Testis (tissue), 5 donors: ENCODE measurements at places on chromosomes 13 and 19.

- peak; percentile 79 for DNase-seq
Measured at GRCh38 chr19:1248786-1249297, 459 bp downstream of the MIDN start.

DNA sequence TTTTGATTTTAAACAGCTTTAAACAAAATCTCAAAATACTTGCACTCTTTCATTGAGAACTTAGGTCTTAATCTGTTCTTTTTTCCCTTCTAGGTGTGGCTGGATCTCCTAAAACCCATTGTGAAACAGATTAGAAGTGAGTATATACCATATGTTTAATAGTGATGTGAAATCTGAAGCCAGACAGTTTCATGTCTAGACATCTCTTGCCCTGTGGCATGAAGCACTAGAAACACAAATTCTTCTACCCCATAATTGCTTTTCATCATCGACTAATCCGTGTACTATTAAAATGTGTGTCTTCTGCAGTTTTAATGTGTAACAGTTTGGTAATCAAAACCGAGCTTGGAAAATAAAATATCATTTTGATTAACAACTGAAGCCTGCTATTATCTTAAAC is 188.2 kb upstream of the RNF113B start:
- DNase-seq, result no peak

- peak; percentile 43 for DNase-seq
Measured at GRCh38 chr13:24083722-24084421, 76.6 kb upstream of the SPATA13 start.

DNA sequence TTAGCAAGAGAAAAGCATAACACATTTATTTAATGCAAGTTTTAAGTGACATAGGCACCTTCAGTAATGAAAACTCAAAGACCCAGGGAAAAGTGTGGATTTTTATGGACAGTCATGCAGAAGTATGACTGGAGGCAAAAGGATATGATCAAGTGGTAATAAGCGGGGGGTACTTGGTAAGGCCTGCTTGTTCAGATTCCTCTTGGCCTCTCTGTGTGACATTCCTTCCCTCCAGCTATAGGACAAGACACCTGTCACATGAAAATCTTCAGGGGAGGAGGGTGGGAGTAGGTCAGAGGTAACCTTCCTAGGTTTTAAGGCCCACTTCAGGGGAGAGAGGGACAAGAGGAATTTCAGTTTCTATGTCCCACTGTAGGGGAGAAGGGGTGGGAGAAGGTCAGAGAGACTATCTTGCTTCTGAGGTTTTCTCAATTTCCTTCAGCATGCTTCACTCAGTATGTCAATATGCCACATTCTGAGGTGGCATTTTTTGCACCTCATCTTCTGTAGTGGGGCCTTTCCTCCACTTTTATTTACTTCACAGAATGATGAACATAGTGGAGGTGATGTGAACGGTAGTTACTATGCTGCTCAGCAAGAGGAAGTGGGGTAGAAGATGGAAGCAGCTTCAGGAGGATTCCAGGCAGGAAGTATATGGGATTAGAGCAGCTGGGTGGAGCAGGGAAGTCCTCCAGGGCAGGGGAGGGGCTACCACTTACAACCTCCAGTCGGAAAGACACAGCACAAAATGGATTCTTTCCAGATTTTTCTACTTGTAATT is 73.2 kb upstream of the RFC3 start:
- DNase-seq, result peak; percentile 50

DNA sequence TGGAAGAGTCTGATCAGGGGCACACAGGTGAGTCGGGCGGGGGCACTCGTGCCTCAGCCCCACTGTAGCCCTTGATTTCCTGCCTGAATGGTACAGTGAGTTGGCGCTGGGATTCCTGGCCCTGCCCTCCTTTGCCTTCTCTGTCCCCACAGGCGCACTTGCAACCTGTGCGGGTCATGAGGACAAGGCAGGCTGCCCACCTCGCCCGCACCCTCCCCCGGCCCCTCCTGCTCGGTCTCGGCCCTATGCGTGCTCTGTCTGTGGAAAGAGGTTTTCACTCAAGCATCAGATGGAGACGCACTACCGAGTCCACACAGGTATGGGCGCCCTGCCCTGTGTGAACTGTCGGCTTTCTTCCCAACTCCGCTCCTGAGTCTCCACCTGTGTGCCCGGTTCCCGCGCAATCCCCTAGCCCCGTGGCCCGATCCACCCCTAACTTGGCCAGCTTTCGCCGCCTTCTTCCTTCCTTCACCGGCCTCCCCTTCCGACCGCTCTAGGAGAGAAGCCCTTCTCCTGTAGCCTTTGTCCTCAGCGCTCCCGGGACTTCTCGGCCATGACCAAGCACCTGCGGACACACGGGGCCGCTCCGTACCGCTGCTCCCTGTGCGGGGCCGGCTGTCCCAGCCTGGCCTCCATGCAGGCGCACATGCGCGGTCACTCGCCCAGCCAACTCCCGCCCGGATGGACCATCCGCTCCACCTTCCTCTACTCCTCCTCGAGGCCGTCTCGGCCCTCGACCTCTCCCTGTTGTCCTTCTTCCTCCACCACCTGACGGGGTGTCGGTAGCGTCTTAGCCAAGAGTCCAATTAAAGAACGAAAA is 1.6 kb upstream of the KMT2B start:
- peak; percentile 78 for DNase-seq

GRCh38 chr19:53581871-53582279 is 43.9 kb downstream of the ZNF331 start:
- DNase-seq, result no peak

DNA sequence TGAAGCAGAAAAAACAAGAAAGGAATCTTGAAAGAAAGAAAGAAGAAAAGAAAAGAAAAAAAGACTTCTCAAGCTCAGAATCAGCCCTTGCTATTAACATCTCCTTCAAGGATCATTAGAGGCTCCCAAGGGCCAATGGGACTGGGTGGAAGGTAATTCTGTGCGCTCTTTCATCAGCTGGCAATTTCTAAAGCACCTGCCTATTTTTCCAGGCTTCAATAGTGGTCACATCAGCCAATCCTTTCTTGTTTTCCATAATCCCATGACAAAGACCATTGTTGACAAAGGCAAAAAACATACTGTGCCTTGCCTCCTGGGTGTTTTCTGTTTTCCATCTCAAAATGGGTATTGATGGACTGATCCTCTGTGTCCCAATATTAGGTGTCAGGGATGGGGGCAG is 88.2 kb upstream of the TSC22D1 start:
- no peak for DNase-seq

GRCh38 chr13:102693776-102694175 is 1.1 kb downstream of the METTL21C start:
- DNase-seq, result no peak

DNA sequence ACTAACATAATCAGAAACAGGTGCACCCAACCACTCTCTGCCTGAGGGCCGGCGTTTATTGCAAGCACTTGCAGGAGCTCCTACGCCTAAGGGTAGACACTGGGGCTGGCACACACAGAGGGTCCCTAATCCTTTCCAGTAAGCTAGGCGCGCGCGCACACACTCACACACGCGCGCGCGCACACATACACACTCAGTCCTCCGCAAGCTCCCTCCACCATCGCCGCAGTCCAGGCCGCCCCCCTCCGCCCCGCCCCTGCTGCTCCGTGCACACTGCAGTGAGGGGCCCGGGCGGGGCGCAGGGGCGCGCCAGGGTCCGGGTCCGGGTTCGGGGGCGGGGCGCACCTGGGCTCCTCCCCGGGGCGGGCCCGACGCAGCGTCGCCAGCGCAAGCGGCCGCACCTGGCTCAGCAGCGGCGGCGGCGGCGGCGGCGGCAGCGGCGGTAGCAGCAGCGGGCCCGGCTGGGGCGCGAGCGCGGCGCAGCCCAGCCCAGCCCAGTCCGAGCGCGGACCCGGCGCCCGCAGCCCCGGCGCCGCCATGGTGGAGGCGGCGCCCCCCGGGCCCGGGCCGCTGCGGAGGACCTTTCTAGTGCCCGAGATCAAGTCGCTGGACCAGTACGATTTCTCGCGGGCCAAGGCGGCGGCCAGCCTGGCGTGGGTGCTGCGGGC is at the start of gene CAMSAP3:
CAMSAP3 (plus strand) TSS at position 398 of the 668 bp plus-strand sequence; CDS start at position 538, 140 bp downstream.
- no peak for DNase-seq

DNA sequence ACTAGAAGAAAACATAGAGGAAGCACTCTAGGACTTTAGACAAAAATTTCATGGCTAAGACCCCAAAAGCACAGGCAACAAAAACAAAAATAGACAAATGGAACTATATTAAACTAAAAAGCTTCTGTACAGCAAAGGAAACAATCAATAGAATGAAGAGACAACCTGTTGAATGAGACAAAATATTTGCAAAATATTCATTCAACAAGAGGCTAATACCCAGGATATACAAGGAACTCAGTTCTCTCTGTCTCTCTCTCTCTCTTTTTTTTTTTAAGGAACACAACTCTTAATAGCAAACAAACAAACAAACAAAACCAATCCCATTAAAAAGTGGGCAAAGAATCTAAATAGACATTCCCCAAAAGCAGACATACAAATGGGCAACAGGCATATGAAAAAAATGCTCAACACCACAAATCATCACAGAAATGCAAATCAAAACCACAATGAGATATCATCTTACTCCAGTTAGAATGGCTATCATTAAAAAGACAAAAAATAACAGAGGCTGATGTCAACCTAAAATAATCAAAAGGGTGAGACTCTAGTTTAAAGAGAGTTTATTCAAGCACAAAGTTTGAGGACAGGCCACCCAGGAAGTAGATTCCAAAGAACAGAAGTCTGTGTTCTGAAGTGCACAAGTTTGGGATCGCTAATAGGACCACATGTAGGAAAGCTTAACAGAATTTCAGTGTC is 27.1 kb upstream of the SLC7A9 start:
- no peak for DNase-seq

DNA sequence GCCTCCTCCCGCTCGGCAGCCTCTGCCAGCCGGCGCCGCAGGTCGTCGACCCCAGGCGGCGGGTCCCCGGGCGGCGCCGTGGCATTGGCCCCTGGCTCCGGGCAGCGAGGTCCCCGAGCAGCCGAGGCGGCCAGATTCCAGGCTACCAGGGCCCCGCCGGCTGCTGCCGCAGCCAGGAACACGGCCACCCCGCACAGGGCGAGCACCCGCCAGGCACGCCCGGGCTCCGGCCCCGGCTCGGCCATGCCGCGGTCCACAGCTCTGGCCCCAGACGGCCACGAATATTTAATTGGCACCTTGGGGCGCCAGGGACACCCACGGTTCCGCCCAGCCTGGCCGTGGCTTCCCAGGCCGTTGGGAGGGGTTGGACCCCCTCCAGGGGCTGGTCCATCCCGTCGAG is at the start of gene CCDC194:
CCDC194 (minus strand) TSS at position 283 of the 400 bp plus-strand sequence; CDS start at position 245, 38 bp downstream.
- DNase-seq, result no peak

DNA sequence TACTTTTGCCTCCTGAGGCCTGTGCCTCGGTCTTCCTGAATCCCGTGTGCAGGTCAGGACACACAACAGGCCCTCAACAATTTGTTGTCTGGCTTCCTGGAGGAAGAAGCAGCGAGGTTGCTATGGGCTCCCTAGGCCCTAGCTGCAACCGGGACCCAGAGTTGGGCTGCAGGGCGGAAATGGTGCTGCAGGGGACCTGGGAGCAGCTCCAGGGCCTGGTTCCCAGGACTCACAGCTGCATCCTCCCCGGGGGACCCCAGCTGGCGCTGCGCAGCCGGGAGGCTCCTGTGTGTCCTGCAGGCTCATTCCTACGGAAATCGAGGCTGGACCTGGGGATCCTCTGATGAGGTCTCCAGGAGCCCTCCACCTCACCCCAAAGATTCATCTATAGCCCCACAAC is 999 bp upstream of the TNFAIP8L1 start:
- no peak for DNase-seq

DNA sequence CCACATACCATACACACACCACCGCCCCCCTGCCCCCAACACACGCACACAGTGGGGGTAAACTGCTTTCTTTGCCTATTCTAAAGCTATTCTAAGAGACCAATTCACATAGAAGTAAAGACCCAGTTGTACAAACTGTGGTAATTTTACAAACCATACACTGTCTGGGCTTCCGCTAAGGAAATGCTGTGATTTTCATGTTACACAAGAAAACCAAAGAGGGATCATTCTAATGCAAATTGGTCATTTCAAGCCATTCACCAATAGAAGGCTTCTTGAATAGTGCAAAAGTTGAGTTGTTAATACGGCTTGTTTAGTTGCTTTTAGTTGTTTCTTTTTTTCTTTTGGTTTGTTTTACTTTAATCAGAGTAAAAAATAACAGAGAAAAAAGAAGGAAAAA is 202.8 kb downstream of the EFNB2 start:
- no peak for DNase-seq

DNA sequence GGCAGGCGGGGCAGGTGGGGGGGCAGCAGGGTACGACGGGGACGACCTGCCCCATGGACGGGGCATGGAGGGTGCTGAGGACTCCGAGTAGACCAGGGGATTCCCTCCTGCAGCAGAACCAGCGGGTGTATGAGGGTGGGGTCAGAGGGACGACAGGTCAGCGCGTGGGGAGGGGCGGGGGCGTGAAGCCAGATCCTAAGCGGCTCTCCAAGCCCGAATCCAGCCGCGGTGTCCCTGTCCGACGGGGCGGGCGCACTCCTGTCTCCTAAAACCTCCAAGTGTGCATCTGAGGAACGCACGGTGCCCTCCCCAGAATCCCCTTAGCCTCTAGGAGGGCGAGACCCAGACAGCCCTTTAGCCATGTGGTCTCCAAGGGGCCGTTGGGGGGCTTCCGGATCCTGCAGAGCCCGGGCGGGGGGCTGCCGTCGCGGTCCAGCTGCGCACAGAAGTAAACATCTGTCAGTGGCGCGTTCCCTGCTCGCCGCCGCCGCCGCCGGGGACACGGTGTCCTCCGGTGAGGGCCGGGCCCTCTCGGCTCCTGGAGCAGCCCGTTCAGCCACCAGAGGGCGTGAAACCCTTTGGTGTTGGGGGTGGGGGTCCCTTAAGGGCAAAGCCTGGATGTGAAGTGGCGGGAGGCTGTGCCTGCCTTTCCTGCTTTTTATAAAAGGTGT is 730 bp downstream of the NRTN start:
- DNase-seq, result peak; percentile 76

GRCh38 chr19:12126707-12127106 is 13.4 kb downstream of the ZNF20 start:
- no peak for DNase-seq
